Activated T-helper 17 cell treated with anti-CD3 and anti-CD28 coated beads, Interleukin-2, amount 50 U/mL, for 72 hours (primary cell): ENCODE measurements at places on chromosomes 16 and 17. TPM values are rescaled to one million over a fixed set of nuclear protein-coding genes. Genes with fewer than 3 reads are reported as not detected.
A peak's percentile ranks its signal among the peaks of the same experiment; 100 is the strongest.

DNA sequence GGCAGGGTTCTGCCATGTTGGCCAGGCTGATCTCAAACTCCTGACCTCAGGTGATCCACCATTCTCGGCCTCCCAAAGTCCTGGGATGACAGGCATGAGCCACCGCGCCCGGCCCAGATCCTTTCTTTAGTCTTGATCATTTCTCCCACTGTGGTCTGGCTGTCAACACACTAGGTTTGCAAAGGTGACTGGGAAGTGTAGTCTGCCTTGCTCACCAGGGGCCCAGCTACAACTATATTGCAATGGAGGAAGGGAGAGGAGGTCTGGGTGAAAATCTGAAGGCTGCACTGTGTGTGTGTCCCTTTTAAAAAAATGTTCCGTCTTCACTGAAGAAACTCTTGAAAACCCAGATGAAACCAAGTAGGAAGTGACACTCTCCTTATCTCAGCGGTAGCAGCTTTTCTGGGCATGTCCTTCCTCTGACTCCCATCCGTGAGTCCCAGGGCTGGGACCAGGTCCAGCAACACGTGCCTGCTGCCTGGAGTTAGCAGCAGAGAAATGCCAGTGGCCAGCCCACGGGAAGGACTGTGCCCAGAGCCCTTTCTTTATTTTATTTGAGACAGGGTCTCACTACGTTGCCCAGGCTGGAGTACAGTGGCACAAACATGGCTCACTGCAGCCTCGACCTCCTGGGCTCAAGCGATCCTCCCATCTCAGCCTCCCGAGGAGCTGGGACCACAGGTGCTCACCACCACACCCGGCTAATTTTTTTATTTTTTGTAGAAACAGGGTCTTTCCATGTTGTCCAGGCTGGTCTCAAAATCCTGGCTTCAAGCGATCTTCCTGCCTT lies 17.8 kb upstream of the KIF19 start:
- ATAC-seq, result no peak

DNA sequence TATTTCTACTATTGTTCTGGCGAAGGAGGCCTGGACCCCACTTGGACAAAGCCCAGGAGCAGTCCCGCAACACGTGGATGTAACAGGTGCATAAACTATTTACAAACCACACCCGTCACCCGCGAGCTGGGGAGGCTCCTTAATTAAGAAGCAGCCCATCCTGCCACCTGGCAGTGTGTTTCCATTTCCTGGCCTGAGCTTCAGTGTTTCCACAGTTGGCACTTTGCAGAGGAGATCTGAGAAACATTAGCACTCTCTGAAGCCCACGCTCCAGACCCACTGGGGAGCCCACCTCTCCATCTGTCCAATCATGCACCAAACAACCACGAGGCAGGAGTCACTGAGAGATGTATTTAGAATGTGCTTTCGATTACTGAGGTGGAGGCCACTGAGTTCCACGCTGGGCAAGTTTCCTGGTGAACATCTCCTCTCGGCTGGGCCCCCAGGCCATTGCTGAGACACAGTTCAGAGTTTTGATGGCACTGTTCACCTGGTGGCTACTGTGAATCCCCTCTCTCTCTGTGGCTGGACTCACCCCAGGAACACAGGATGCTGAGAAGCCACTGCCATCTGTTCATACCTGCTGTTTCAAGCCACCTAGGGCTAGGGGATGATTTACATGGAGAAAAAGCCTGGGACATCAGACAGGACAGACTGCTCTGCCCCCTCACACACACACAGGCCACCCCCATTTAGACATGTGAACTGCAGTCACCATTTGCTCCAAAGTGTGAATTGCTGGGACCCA lies 129.1 kb downstream of the AIPL1 start:
- ATAC-seq, result no peak

GRCh38 chr16:14677627-14678026 lies 16.5 kb downstream of the PLA2G10 start:
- no peak for ATAC-seq

DNA sequence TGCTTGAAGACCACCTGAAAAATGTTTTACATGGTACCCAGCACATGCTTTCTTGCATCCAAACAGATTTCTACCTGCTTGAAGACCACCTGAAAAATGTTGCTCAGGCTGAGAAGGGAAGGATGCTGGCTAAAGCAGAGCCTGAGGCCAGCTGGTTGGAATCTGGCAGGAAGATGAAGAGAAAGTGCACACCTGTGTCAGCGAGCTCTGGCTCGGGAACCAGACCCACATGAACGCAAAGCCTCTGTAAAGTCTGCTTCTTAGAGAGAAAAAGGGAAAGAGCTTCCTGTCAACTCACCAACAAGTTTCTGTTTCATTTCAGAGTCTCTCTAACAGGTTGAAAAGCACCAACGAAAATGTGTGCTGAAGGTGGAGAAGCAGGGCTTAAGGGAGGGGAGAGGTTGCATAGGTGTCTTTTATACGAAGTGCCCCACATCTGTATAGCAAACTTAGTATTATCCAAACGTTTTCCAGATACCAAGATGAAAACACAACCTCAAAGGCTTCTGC lies 226.0 kb downstream of the TOX3 start:
- ATAC-seq, result no peak

ADORA2B gene
- total RNA-seq, result 3.4 TPM

IRF8 gene
- 6.3 TPM for total RNA-seq

CFAP52 gene
- total RNA-seq, result not detected

- no peak for ATAC-seq
Measured at GRCh38 chr16:76335180-76335974, 58.2 kb downstream of the CNTNAP4 start.

GRCh38 chr16:60203525-60204124 lies 1469.5 kb upstream of the GOT2 start:
- no peak for ATAC-seq

LITAFD gene
- total RNA-seq, result not detected

- no peak for ATAC-seq
Measured at GRCh38 chr17:36773039-36773438, 164.2 kb upstream of the LHX1 start.

DNA sequence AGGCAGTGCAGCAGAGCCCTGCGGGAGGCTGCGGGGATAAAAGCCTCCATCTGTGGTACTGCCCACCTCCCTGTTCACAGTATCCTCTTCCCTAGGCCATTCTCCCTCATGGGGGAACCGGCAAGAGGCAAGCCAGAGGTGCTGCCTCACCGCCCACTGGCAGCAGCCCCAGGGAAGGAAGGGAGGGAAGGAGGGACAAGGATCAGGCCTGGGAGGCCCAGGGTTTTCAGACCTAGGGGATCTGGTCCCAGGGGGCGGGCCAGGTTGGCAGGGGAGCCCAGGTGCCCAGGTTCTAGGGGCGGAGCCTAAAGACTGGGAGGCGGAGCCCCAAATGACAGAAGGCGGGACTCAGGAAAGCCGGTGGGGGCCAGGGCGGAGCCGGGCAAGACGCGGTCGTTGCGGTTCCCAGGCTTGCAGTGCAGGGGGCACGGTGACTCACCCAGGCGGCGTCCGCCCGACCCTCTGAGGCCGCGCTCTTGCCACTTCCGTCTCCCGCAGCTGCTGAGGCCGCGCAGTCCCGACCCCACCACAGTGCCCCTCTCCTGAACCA lies 3.0 kb upstream of the MTMR4 start:
- no peak for ATAC-seq

DNA sequence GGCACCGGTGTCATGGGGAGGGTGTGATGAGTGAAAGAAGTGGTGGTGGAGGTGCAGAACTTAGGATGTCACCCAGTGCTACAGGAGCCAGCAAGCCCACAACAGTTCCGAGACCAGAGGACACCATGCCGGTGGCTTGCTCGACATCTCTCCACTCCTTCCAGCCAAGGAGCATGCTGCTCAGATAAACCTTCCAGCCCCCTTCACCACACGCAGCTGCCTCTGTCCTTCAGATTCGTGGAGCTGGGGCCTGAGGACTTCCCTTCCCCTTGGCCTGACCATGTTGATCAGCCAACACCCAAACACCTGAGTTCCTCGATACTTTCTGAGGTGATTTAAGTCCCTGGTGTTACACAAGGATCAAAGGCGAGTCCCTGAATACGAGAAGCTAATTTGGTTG lies 188.8 kb upstream of the FOXF1 start:
- no peak for ATAC-seq

- no peak for ATAC-seq
Measured at GRCh38 chr17:1931844-1932579, 93.1 kb downstream of the RTN4RL1 start.

DNA sequence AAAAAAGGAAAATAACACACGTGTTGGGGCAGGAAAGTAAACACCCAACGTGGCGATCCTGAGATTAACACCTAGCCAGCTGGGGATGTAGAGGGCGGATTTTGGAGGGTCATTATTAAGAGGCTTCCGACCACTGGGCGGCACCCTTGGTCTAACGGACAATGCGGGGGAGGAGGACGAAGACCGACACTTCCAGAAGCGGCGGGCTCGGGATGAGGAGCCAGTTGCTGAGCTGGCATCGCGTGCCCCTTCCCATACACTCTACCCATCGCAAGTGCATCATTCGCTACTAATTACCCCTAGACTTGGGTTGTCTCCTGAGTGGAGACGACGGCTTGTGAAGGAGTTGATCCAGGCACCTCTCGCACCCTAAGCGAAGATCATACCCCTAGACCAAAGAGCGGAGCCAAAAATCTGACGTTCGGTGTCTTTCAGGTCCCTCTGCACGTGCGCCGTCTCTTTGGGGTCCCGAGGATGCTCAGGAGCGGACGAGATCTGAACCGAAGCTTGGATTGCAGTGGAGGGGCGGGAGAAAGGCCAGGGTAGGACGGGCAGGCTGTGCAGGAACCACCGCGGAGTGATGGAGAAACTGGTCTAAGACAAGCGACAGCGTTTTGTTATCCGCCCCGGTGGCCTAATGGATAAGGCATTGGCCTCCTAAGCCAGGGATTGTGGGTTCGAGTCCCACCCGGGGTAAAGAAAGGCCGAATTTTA lies 17.6 kb downstream of the ZNF213 start:
- ATAC-seq, result peak; percentile 46

GRCh38 chr16:2204416-2205103 lies 694 bp upstream of the MLST8 start:
- peak; percentile 0 for ATAC-seq

HOXB7 gene
- 0.95 TPM for total RNA-seq

DNA sequence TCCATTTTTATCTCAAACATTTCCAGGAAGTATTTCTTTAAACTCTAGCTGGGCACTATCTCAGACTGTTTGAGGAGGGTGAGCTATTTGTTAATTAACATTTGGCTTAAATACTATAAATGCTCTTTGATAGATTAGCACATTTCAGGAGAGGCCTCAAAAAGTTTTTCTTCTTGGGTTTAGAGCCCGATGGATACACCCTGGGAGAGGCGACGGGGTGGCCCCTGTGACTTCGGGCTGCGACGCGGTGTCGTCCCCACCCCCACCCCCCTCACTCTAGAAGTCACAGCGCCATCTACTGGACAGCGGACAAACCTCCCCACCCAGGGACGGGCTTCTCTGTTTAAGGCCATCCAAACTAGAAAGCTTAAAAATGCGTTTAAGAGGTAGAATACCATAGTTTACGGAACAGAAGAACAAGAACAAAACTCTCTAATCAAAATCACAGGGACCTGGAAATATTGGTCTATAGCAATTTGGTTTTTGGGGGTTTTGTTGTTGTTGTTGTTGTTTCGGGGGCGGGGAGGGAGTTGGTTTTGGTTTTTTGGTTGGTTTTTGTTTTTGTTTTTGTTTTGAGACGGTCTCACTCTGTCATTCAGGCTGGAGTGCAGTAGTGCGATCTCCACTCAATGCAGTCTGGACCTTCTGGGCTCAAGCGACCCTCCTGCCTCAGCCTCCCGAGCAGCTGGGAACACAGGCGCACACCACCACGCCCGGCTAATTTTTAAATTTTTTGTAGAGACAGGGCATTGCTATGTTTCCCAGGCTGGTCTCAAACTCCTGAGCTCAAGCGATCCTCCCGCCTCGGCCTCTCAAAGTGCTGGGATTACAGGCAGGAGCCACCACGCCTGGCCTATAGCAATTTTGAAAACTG lies 254.4 kb downstream of the C16orf95 start:
- ATAC-seq, result peak; percentile 58

C16orf92 gene
- not detected for total RNA-seq

RAP1GAP2 gene
- 0.77 TPM for total RNA-seq

MPO gene
- 1.2 TPM for total RNA-seq

- ATAC-seq, result no peak
Measured at GRCh38 chr16:4745274-4745569, 10.9 kb downstream of the DNAAF8 start.

DNA sequence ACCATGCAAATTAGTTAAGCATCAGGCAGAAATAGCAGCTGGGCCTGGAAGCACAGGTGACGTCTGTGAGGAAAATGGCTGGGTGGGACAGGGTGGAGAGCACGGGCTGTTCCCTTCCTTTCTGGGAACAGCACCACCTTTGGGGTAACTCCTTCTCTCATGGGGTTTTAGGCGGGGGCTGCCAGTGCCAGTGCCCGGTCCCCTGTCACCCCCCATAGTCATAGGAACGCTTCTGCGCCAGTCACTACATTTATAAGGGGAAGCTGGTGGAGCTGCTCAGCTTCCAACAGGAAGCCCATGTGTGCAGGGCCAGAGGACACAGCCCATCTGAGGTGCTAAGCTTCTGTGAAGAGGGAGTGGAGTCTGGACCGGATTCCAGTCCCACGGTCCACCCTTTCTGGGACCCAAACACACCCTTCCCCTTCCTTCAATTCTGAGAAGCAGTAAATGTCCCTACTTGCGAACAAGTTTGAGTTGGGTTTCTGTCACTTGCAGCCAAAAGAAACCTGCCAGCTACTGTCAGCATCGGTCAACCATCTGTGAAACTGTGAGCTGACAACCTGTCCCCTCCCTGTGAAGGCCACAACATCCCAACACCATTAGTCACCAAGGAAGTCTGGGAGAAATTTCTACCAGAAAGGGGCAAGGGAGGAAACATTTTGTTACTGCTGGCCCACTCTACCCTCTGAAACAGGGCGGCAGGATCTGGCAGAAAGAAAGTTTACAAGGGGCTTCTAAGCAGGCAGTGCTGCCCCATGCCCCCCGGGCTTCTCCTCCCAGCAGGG lies 86.0 kb upstream of the AMZ2 start:
- no peak for ATAC-seq

OR3A2 gene
- total RNA-seq, result 1.2 TPM

ITGB3 gene
- total RNA-seq, result 0.11 TPM

GRCh38 chr17:61478026-61478789 lies 26.0 kb downstream of the TBX4 start:
- no peak for ATAC-seq

DNA sequence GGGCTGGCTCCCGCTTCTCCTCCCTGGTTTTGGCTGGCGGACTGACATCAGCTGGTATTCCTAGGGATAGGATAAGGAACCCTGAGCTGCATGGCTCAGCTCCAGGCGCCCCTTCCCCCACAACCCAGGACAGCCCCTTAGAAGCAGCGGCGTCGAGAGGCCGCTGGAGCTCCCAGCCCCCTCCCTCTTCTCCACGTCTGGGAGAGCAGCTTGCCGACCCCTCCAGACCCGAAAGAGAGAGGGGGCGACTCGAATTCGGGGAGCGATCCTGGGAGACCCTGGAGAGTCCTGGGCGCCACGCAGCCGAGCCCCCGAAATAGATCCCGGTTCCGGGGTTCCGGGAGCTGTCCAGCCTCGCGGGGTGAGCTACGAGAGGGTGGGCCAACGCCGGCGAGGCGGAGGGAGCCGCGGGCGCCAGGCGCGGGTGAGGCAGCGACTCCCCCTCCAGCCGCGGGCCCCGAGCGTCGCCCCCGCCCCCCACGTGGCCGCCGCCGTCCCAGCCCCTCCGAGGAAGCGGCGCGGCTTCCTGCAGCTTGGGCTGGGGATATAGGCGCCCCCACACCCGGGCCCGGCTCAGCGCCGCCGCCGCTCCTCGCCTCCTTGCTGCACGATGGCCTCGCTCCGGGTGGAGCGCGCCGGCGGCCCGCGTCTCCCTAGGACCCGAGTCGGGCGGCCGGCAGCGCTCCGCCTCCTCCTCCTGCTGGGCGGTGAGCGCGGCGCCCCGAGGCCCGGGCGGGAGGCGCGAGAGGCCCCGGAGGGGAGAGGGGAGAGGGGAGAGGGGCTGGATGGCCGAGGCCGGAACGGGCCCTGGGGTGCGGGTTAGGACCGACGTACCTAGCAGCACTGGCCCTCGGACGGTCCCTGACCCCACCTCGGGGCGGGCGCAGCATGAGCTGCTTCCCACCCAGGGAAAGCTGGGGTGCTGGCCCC lies at the start of gene RAMP2:
Gene RAMP2 (plus strand): TSS at position 576 of the 930 bp plus-strand sequence. CDS start 35 bp downstream, at position 611.
- peak; percentile 28 for ATAC-seq
